ENCODE measurements at places on chromosomes 3 and 15.

GRCh38 chr3:191563722-191564121 is 102.8 kb downstream of the PYDC2 start:
- DNase-seq: no peak

GRCh38 chr15:99409097-99409473 is 156.7 kb upstream of the MEF2A start:
- DNase-seq: no peak

DNA sequence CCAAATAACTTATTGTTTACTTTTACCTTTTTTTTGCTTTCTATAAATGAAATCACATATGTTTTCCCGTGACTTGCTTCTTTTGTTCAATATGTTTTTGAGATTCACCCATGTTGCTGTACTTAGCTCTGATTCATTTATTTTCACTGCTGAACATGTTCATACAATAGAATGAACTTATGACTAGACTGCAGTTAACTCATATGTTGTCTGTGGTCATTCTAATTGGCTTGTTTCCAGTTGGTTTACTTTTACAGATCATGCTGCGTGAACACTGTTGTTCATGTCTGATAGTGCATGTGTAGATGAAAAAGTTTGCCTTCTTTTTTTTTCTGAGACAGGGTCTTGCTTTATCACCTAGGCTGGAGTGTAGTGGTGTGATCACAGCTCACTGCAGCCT is 31.6 kb upstream of the SV2B start:
- DNase-seq: no peak

DNA sequence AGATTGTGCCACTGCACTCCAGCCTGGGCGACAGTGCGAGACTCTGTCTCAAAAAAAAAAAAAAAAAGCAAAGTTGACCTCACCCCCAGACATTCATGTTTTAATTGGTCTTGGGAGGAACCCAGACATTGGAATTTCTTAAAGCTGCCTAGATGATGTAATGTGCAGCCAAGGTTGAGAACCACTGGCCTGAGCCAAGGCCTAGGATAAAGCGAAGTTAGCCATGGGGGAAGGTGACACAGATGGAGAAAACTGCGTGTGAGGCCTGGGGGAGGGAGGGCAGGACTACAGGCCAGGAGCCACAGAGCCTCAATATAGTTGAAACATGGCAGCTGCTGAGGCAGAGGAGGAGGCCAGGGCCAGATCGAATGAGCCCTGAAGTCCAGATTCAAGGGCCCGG is 21.0 kb downstream of the GLB1 start:
- no peak for DNase-seq

DNA sequence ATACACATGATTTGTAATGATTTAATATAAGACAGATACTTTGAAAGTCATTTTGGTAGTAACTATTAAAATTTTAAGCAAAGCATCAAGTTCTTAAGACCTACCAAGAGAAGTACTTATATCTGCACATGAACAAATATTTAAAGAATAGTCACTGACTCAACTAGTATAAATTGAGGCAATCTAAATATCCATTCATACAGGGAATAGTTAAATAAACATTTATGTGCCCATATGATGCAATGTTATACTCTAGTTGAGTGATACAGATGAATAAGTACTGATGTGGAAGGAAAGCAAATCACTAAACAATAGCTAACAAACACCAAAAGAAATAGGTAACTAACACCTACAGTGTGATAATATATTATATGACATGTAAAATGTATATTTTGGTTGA is 527.7 kb downstream of the EPHA3 start:
- no peak for DNase-seq

- no peak for DNase-seq
These were observed 101.2 kb downstream of the SMAD6 start for GRCh38 chr15:66803182-66803729.

DNA sequence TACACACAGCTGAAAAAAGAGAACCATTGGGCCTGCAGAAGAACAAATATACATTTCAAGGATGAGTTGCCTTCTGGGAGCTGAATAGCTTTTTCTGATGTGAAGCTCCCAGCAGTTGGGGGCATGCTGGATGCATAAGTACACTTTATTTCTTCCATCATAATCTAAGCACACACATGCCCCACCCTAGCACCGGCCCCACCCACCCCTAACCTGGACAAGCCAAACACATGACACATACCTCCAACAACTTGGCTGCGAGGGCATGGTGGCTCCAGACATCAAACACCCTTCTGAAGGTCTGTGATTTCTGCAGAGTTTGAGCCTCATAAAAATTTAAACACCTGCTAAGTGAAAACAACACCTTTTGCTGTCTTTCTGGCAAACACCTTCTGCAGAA is 307.2 kb upstream of the TRIM42 start:
- DNase-seq: no peak

All from DMS 273 treated with DMSO at 0.1 percent for 48 hours (cell line).